CD4-positive, alpha-beta T cell treated with Interleukin-15 for 1 hour (primary cell): ENCODE measurements at places on chromosomes 7 and 10.

- no peak for DNase-seq
Measured at GRCh38 chr10:16995867-16996529, 133.6 kb downstream of the CUBN start.

GRCh38 chr7:23514755-23515154 lies 17.0 kb downstream of the TRA2A start:
- DNase-seq = no peak

DNA sequence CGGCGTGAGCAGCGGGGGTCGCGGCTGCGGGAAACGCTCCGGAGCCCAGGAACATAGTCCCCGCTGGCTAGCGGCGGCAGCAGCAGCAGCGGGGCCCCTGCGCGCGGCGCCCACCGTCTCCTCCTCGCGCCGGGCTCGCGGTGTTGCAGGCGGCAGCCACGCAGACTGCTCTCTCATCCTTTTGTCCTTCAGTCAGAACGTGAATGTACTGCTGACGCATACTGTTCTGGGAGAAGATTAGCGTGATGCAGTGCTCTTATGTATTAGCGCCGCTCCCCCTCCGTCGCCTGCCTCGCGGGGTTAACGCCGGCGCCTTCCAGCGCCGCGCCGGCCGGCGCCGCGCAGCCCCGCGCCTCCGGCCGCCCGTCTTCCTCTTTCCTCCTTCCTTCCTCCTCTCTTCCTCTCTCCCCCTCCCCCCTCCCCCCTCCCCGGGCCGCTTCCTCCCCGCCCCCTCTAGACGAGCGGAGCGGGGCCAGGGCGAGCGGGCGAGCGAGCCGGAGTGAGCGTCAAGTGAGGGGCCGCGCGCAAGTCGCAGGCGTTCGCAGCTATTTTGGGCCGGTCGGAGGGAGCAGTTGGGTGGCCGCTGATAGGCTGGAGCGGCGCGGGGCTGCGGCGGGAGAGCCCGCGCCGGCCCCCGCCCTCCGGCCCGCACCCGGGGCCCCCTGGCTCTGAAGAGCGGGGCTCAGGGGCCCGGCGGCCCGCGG lies 816 bp upstream of the LRRC4 start:
- DNase-seq = peak; percentile 57

DNA sequence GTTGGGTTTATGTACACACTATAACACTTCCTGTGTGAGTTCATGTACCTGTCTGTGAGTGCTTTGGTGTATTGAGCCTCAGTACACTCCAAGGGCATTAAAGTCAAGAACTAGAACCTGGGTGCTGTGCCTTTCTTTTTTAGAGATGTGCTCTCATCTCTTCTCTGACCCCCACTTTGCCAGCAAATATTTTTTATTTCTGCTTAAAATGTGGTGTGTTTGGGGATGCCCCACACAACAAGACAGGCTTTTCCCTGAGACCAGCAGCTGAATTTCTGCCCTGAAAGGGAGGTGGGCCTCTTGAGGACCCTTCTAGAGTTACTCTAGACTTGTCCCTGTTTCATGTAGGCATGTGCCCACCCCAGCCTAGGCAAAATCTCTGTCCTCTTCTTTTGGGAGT lies 14.3 kb downstream of the KCTD7 start:
- no peak for DNase-seq

DNA sequence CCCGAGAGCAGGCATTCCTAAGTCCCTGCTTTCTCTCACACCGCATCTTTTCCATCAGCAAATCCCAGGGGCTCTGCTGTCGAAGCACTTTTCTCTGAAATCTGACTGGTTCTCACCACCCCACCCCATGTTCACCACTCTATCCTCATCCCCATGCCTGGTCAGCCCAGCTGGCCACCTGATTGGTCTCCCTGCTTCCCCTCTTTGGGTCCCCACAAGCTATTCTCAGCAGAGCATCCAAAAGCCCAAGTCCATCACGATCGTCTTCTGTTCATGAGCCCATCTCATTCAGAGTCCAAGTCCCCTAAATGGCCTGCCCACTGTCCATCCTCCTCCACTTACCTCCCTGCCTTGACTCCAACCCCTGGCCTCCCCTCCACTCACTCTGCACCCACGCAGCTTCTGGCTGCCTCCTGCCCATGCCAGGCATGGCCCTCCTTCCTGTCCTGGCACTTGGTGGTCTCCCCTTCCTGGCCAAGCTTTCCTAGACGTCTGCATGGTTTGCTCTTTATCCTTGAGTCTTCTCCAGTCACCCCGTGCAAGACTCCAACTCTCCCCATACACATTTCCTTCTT lies 1.6 kb upstream of the PPP2R2D start:
- no peak for DNase-seq

DNA sequence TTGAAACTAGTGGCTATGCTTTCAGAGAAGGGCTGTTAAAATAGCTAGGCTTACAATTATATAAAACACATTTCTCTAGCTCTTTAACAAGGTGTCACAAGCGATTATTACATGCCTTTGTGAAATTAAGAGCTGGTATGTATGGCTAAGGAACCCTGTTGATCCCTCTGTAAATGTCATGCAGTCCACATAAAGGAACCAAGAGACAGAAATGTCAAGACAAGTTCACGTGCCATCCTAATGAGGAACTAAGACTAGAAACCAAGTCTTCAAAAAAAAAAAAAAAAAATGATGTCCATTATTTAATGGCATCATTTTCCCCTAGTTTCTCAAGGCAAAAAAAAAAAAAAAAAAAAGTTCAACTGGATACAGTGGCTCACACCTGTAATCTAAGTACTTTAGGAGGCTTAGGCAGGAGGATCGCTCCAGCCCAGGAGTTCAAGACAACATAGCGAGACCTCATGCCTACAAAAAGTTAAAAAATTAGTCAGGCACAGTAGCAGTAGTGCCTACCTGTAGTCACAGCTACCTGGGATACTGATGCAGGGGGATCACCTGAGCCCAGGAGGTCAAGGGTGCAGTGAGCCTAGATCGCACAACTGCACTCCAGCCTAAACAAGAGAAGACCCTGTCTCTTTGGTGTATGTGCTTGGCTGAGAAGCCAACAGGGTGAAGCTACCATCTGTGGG lies 63.4 kb downstream of the SRPK2 start:
- DNase-seq = no peak

GRCh38 chr7:16765436-16765859 lies 11.9 kb downstream of the TSPAN13 start:
- DNase-seq = no peak

DNA sequence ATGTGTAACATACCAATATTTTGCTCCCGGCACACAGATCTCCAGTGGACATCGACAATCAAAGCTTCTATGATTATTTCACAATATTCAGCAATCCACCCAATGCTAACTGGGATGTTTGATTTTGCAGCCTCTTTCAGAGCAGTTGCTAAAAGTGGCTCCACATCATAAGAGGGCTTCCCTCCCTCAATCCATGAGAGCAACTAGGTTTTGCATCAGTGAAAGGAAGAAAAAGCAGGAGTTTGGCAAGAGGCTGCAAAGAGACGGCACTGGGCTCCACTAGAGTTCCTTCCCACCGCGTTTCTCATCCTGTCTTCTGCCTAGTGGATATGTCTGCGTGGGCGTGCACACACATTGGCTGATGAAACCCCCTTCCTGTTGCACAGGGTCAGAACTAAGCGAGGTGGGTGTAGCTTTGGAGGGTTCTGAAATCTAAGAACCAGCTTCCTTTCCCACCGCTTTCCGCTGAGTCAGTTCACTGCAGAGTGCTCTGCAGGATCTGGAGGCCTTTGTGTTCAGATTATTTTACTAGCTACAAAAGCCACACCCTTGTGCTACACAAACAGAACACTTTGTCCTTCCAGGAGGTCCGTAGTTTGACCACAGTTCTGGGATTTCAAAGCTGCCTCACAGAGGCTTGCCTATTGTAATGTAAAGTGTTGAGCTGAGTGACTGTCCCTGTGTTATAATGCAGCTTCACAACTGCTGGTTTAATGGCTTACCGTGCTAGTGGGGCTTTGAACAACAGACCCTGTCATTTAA lies 28.1 kb downstream of the ARL4A start:
- peak; percentile 41 for DNase-seq

GRCh38 chr7:45921699-45922519 lies 837 bp upstream of the IGFBP3 start:
- DNase-seq = no peak

- DNase-seq = no peak
Measured at GRCh38 chr7:142088022-142088714, 23.4 kb upstream of the MGAM2 start.

- DNase-seq = no peak
Measured at GRCh38 chr10:71060476-71061426, 151.6 kb upstream of the UNC5B start.

DNA sequence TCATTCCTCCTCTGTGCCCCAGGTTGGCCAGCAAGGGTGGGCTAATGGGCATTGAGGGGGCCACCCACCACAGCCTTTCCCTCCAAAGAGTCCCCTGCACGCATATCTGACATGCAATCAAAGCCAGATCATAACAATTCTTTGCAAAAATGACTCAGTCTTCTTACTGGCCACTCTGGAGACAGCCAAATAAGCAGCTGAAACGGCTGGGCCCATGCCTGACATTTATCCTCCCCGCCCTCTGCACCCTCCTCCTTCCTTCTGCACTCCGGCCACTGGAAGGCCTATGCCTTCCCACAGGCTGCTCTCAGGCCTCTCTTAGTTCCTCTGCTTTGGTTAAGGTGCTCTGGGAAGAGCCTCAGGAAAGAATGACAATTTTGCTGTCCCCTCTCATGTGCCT lies 29.2 kb upstream of the NPFFR1 start:
- DNase-seq = no peak

DNA sequence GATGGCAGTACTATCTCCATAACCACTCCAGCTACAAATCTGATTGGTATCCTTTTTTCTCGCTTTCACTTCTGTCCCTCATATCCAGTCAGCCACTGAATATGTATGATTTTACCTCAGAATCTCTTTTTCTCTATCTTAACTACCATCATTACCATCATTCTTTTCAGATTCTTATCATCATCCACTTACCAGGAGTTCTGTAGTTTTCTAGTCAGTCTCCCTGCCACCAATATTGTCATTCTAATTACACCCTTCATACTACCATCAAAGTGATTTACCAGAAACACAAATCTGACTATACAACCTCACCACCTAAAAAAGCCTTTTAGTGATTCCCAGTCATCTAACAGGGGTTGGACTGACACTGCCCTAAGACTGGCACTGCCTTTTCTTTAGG lies 64.9 kb upstream of the TMEM140 start:
- DNase-seq = no peak

GRCh38 chr10:55734112-55734511 lies 626.9 kb downstream of the ZWINT start:
- no peak for DNase-seq

DNA sequence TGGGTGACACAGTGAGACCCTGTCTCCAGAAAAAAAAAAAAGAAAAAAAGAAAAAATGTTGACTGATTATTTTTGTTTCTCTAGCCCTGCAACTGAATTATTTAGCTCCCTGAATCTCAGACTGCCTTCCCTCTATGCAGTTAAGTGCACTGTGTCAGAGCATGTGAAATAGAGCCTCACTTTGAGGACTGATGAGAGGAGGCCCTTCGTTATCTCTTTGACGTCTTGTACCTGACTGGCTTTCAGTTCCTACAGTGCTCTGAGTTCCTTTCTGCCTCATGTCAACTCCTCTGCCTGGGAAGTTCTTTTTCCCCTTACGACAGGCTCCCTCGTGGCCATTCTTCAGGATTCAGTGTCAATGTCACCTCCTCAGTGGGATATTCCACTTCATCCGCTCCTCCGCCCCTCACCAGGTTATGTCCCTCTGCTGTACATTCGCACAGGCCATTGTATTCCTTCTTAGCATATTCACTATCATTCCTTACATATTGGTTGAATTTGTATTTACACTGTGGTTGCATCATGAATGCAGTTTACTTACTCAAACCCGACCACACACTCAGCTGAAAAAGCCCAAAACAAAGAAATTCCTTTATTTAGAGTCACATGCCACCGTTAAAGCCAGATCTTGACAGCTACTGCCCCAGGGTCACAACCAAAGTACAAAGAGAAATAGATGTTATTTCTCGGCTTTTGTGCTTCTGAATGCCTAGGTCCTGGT lies 18.1 kb upstream of the CAMK2G start:
- DNase-seq = no peak

GRCh38 chr7:145543242-145543641 lies 573.4 kb upstream of the CNTNAP2 start:
- no peak for DNase-seq

DNA sequence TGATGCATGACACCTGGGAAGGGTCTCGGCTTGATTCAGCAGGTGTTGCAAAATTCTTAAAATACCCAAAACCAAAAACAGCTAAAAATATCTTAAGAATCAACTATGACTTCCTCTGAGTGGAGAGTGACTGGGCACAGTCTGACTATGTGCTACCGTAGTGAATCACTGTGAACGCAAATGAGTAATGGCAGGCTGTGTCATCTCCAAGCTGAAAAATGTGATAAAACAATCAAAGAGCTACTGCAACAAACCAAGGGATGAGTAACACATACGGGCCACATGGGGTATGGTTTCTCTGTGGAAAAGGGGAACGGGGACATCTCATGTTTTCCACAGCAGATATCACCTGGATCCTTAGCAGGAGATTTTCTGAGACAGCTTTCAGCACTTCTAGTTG lies 127.5 kb downstream of the ABCA13 start:
- DNase-seq = no peak

- no peak for DNase-seq
Measured at GRCh38 chr10:12025591-12025990, 17.0 kb downstream of the UPF2 start.

- DNase-seq = no peak
Measured at GRCh38 chr10:113410618-113411017, 142.2 kb upstream of the HABP2 start.
